ENCODE measurements at places on chromosomes 16 and 17.

DNA sequence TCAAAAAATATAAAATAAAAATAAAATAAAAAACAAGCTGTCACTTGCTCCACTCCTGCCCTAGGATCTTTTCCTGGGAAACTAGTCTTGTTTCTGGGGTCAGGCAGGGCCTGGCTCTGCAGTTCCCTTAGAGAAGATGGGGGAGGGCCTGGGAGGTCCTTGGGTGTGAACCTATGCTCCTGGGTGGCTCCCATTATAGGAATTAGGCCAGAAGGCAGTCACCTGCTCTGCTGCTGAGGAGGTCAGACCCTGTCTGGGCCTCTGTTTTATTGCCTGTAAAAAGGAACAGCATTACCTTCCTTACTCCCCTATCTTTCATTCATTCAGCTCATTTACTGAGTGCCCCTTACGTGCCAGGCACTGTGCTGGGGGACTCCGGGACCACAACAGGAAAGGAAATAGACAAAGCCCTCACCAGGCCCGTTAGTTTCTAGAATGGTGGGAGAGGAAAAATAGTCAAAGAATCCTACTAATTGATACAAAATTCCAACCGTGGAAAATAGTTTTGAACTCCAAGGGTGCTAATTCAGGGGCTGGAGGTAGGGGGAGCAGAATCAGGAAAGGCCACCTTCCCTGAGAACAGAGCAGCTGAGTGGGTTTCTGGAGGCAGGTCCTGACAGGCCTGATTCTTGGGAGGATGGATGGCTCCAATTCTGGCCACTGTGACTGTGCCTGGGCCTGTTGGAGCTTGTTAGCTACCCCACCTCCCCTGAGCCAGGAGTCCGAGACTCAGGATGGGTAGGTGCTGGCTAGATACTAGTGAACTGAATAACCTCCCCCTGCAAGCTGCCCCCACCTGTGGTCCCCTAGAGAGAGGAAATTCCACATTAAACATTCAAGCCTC lies 1.3 kb upstream of the SLC46A1 start:
- DNase-seq = no peak

- no peak for DNase-seq
Measured at GRCh38 chr16:84715424-84715823, 15.6 kb downstream of the USP10 start.

DNA sequence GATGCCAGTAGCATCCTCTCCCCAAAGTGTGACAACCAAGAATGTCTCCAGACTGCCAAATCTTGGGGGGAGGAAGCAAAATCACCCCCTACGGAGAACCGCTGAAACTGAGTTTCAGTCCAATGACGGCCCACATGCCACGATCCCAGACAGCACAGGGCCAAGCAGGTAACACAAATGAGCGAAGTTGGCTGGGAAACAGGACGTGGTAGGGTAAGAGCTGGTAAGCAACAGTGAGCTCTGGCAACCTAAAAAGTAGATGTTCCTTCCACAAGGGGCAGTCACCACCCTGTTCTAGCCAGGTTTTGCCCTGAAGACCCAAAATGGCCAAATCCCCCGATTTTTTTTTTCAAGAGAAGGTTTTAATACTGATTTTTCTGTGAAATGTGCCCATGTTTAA lies 25.4 kb downstream of the ZFHX3 start:
- no peak for DNase-seq

GRCh38 chr16:370979-371514 lies 709 bp upstream of the MRPL28 start:
- DNase-seq = no peak

- DNase-seq = no peak
Measured at GRCh38 chr17:16980813-16981731, 9.2 kb upstream of the TNFRSF13B start.

DNA sequence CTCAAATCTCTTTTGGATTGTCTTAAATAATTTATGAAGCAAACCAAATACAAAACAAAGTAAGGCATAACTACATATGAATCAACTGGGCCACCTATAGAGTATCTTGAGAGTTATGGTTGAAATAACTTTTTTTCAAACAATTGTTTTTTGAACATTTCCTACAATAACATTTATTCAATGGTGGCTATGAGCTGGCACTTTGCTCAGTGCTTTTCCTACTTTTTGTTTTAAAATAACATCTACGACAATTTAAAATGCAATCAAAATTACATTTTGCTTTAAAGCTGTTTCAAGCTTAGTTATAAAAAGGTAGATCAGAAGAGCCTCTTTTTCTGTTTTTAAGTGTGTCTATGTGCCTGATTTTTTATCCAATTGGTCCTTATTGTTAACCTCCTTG lies 83.8 kb downstream of the SNX11 start:
- DNase-seq = no peak

DNA sequence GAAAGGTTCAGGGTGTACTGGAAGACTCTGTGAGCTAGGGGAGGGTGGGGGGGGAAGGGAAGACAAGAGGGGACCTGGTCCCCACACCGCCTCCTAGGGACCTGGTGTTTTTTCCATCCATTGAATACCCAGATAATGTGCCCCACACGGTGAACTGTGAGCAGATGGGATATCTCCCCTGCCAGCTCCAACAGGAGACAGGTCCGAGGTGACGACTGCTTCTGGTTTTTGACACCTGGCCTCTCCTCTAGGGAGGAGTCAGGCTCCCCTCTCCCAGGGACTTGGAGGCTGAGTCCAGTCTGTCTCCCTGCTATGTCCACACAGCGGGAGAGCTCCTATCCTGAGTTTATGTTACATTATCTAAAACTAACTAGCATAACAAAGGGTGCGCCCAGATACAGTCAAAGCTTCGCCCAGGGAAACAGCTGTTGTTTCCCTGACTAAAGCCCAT lies 1.8 kb downstream of the MARVELD3 start:
- DNase-seq = no peak

DNA sequence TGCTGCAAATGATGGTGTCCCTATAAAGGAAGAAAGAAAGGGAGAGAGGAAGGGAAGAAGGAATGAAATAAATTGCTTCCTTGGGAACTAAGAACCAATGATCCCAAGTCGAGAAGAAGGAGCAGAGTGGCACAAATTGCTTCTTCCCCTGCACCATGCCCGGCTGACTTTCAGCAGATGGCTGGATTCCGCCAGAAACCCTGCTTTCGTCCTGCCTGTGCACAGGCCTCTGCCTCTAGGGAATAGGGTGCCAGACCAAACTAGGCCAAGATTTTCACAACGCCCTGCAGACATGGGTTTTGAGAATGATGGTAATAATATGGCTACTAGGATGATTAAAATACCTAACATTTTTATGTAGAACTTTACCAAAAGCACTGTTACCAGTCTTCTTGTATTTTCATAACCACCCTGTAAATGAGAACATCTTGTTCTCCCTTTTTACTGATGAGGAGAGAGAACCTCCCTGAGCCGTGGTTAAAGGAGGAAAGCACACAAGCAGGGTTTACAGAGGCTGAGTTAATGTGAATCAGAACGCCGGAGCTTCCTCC lies 122.1 kb upstream of the HSBP1 start:
- DNase-seq = no peak

- DNase-seq = peak; percentile 35
Measured at GRCh38 chr16:89026121-89026612, 49.2 kb upstream of the CBFA2T3 start.

DNA sequence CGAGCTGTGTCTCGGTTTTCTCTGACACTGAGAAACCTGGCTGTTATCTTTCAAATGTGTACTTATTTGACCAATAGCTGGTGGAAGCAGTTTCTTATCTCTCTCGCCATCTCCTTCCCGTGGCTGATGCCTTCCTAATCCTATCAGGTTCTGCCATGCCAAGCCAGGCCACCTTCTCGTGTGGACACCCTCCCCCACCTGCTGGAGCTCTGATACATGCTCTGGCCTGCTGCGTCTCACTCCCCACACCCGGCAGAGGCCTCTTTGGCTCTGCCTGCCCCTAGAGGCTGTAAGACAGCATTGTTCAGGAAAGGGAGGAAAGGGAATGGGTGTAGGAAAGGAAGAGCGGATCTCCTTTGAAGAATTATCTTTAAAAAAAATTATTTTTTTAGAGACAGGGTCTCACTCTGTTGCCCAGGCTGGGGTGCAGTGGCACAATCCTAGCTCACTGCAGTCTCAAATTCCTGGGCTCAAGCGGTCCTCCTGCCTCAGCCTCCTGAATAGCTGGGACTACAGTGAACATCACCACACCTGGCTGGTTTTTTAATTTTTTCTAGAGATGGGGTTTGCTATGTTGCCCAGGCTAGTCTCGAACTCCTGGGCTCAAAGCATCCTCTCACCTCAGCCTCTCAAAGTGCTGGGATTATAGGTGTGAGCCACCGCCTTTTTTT lies 7.5 kb upstream of the ARMC5 start:
- no peak for DNase-seq

GRCh38 chr17:13490427-13490826 lies 111.3 kb downstream of the HS3ST3A1 start:
- DNase-seq = no peak

DNA sequence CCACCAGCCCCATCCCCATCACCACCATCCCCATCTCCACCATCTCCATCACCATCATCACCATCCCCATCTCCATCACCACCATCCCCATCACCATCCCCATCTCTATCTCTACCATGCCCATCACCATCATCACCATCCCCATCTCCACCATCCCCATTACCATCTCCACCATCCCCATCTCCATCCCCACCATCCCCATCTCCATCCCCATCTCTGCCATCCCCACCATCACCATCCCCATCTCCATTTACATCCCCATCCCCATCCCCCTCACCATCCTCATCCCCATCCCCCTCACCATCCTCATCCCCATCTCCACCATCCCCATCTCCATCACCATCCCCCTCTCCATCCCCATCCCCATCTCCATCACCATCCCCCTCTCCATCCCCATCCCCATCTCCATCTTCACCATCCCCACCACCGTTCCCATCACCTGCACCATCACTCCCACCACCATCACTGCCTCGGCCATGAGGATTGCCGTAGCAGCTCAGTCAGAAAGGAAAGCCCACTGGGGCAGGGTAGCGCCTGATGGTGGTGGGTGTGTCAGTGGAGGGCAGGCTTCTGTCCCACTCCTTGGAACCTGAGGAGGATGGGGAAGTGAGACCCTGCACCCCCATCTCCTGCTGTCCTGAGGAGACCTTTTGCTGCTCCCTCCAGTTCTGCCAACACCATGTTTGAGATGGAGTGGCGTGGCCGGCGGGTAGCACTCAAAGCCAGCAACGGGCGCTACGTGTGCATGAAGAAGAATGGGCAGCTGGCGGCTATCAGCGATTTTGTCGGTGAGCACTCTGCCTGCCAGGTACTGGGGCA lies 7.5 kb downstream of the FSCN2 start:
- no peak for DNase-seq

DNA sequence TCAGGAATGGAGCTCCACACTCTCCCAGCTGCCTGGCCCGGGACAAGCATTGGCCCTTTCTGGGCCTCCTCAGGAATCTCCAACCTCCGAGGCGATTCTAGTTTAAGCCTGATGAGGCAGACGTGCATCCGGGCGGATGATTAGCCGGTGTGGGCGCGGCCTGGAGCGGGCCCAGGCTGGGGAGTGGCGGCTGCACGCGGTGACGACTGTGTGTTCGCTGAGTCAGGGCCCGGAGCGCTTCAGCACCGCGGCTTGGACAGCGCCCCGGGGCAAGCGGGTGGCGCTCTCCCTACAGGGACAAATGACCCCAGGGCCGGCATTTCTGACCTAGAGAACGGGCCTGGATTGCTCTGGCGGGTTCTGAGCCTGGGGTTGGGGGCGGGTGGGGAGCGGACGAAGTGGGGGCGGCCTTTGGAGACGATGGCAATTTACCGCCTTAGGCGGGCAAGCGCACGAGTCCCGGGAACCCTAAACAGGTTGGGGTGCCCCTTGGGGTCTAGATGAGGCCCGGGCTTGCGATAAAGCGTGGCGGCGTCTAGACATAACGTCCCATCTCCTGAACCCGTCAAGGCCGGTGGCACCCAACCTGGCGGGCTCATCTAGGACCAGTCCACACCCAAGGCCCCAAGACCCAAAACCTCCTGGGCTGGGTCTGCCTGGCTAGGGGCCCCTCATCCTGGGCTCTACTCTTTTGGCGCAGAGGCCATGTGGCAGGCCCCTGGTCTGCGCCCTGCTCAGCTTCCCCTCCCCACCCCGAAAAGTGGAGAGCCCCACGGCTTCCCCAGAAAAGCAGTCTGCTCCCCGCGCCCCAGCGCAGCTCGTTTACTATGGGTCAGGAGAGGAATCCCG lies 22.3 kb upstream of the ZNHIT3 start:
- no peak for DNase-seq

GRCh38 chr16:68289202-68289601 lies 21.5 kb downstream of the SLC7A6OS start:
- no peak for DNase-seq

DNA sequence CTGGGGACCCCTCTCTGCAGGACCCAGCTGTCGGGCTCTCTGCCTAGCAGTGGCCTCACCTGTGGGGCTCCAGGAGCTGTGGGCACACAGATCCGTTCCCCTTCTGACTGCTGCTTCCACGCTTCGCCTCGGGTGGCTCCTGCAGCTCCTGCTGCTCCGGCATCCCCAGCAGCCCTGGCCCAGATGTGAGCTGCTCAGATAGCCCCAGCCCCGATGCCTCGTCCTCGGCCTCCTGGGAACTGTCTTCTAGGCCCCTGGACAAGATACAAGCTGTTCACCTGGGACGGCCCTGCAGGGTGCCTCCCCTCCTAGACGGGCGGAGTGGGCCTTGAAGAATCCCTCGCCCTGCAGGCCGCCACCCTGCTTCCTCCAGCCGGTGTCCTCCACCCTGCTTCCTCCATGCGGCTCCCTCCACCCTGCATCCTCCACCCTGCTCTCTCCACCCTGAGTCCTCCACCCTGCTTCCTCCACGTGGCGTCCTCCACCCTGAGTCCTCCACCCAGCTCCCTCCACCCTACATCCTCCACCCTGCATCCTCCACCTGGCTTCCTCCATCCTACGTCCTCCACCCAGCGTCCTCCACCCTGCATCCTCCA lies 11.0 kb downstream of the EMC6 start:
- no peak for DNase-seq

Data from stimulated activated CD4-positive, alpha-beta T cell treated with anti-CD3 and anti-CD28 coated beads, Interleukin-2, amount 100 ng/mL, for 4 hours (primary cell).